ENCODE measurements at places on chromosomes 13 and 19. TPM values are rescaled to one million over a fixed set of nuclear protein-coding genes. Genes with fewer than 3 reads are reported as not detected.

GRCh38 chr13:76048675-76049375 is 412.7 kb downstream of the LMO7 start:
- no peak overlapping the region for H3K27ac ChIP-seq
- no peak for DNase-seq
- H3K4me1 ChIP-seq, result no peaks in the 10 kb centered on the region

GRCh38 chr13:54742984-54743383 is 1714.4 kb downstream of the OLFM4 start:
- no peak overlapping the region for H3K4me3 ChIP-seq
- H3K36me3 ChIP-seq, result no peaks in the 10 kb centered on the region
- H3K27me3 ChIP-seq, result no peaks in the 10 kb centered on the region
- no peaks in the 10 kb centered on the region for H3K4me1 ChIP-seq

- H3K4me1 ChIP-seq, result peaks cover 50% of the 10 kb centered on the region
- no peak overlapping the region for H3K4me3 ChIP-seq
- H3K36me3 ChIP-seq, result peaks cover 40% of the 10 kb centered on the region
- no peaks in the 10 kb centered on the region for H3K27me3 ChIP-seq
Observed at GRCh38 chr13:40629678-40630384, 36.6 kb downstream of the FOXO1 start.

The MEF2B gene
- 3.0 TPM for total RNA-seq

GRCh38 chr13:24716011-24716410 is 35.8 kb downstream of the ATP12A start:
- DNase-seq, result no peak
- no peak overlapping the region for H3K4me3 ChIP-seq
- H3K4me1 ChIP-seq, result peaks cover 2% of the 10 kb centered on the region
- H3K27me3 ChIP-seq, result peaks cover 13% of the 10 kb centered on the region
- no peak overlapping the region for H3K27ac ChIP-seq
- no peaks in the 10 kb centered on the region for H3K36me3 ChIP-seq

GRCh38 chr19:51122112-51122981 is 2.4 kb upstream of the SIGLEC9 start:
- no peaks in the 10 kb centered on the region for H3K36me3 ChIP-seq
- H3K27me3 ChIP-seq, result peaks cover 7% of the 10 kb centered on the region
- peaks cover 32% of the 10 kb centered on the region for H3K4me1 ChIP-seq
- H3K4me3 ChIP-seq, result no peak overlapping the region

- no peak overlapping the region for H3K4me3 ChIP-seq
- H3K27me3 ChIP-seq, result no peaks in the 10 kb centered on the region
- H3K36me3 ChIP-seq, result no peaks in the 10 kb centered on the region
Observed at GRCh38 chr13:94090773-94091480, 388.6 kb downstream of the DCT start.

The PRX gene
- total RNA-seq, result 0.87 TPM

- H3K4me1 ChIP-seq, result no peaks in the 10 kb centered on the region
- no peaks in the 10 kb centered on the region for H3K36me3 ChIP-seq
- H3K4me3 ChIP-seq, result no peak overlapping the region
- DNase-seq, result no peak
- H3K27me3 ChIP-seq, result no peaks in the 10 kb centered on the region
Observed at GRCh38 chr19:57037556-57037955, 82.2 kb upstream of the USP29 start.

The SLAIN1 gene
- 35.9 TPM for total RNA-seq

- H3K27me3 ChIP-seq, result no peaks in the 10 kb centered on the region
- DNase-seq, result peak; percentile 99
- H3K36me3 ChIP-seq, result peaks cover 36% of the 10 kb centered on the region
- H3K4me1 ChIP-seq, result peaks cover 2% of the 10 kb centered on the region
Observed at GRCh38 chr19:2041683-2042484, 9.2 kb downstream of the MKNK2 start.

DNA sequence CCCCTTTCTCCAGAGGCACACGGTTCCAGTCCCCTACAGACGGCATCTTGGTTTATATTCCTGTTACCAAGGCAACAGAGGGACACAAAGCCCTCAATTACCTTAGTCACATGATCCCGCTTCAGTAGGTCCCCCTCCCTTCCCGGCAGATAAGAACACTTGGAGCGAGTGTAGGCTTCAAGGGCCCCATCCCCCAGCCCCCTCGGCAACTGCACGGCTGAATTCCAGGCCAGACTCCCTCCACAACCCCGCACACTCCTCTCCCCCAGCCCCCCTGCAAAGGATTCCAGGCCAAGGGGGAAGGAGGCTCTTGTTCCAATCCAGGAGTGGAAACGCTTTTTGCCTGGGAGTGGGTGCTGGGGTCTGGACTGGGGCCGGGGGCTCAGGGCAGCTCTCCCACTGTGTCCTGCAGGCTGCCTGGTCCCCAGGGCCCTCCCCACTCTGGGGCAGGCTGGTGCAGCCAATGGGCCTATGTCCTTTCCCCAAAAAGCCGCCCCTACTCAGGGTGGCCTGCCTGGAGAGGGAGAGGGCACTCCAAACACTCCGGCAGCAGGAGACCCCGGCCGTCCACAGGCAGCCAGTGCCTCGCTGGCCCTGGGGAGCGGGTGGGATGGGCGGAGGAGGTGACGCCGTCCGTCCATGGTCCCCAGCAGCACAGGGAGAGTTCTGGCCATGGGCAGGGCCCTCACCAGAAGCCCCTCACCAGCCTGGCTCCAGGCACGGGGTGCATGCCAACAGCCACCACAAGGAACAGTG is 62.6 kb downstream of the MLLT1 start:
- H3K27me3 ChIP-seq, result no peaks in the 10 kb centered on the region
- H3K36me3 ChIP-seq, result peaks cover 3% of the 10 kb centered on the region
- no peak for DNase-seq
- H3K4me1 ChIP-seq, result peaks cover 2% of the 10 kb centered on the region

The SH2D3A gene
- 8.7 TPM for total RNA-seq

- H3K4me1 ChIP-seq, result no peaks in the 10 kb centered on the region
- no peak overlapping the region for H3K27ac ChIP-seq
- no peak for DNase-seq
- H3K27me3 ChIP-seq, result no peaks in the 10 kb centered on the region
Observed at GRCh38 chr19:23321953-23322549, 71.9 kb upstream of the ZNF724 start.

DNA sequence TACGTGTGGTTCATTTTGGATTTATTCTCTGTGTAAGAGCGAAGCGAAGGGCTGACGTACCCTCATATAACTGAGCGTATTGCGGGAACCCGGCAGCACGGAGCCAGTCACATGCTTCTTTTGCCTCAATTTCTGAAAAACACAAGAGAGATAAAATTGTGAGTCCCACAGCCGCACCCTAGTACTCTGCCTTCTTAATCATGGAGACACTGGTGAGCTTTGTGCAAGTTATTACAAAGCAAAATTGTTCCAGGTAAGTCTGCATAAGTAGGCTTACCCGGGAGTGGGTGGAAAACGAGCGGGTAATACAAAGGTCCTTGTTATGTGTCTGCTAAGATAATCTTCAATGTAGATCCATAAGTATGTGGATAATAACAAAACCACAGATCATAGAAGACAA is 118.1 kb downstream of the STARD13 start:
- H3K36me3 ChIP-seq, result no peaks in the 10 kb centered on the region
- H3K27me3 ChIP-seq, result peaks cover 6% of the 10 kb centered on the region
- no peak overlapping the region for H3K27ac ChIP-seq
- H3K4me1 ChIP-seq, result no peaks in the 10 kb centered on the region

DNA sequence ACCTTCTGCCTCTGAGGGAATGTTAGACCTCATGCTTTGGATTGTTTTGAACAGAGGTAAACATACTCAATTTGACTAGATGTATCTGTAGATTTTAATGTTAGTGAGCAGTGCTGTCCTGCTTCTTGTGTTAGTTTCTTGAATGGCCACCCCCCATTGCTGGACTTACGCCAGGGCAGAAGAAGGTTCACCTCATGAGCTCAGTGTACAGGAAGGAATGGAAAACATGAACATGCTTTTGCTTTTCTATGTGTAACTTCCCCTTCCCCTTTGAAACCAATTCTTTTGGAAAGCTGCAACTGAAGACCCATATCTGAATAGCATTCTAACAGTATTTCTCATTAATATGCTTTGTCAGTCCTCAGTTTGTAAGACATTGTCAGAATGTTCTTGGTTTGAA is 32.3 kb downstream of the WASF3 start:
- no peaks in the 10 kb centered on the region for H3K4me1 ChIP-seq
- H3K27ac ChIP-seq, result no peak overlapping the region
- H3K36me3 ChIP-seq, result no peaks in the 10 kb centered on the region
- no peak for DNase-seq
- H3K27me3 ChIP-seq, result peaks cover 16% of the 10 kb centered on the region

DNA sequence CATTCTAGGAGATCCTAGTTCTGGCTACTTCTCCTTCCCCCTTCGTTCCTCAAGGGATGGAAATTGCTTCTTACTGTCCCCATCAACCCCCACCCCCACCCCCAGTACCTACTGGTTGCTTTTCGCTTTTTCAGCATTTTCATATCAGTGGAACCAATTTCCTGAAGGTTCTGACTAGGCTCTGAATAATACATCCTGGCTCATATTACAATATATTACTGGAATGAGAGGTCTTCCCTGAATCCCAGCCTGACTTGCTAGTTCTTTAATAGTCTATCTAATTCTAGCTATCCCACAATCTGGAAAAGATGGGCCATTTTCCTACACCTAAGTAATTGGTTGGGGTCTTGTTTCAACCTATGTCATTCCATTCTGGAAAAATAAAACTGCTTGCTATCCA is 207.4 kb downstream of the COG6 start:
- DNase-seq, result no peak
- H3K4me3 ChIP-seq, result no peak overlapping the region
- no peak overlapping the region for H3K27ac ChIP-seq
- H3K36me3 ChIP-seq, result no peaks in the 10 kb centered on the region

The NPAS1 gene
- total RNA-seq, result 0.25 TPM

The ZNF253 gene
- total RNA-seq, result 8.6 TPM

The ZNF761 gene
- total RNA-seq, result 12.1 TPM

All from activated T-helper 2 cell treated with anti-CD3 and anti-CD28 coated beads, Interferon-gamma antibody, Interleukin-2, Interleukin-4, amounts not matched to agents 10 μg/mL and 5 μg/mL and 100 μg/mL, durations not matched to agents 14 hours and 24 hours and 36 hours (primary cell).